ENCODE measurements at places on chromosomes 13 and 19.

DNA sequence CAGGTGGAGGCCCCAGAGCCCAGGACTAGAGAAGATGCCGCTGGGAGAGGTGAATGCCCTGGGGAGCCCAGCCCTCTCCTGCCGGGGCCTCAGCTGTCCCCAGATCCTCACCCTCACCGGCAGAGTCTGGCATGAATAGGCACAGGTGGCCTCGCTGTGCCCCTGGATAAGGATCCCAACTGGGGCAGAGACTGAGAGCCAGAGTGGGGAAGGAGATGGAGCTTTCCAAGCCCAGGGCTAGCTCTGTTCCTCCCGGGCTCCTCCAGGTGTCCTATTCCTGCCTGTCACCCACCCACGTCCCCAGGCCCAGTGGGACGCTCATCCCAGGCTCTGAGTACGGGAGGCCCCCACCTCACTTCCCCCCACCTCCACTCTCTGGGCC is 16.5 kb downstream of the PRR36 start:
- DNase-seq, result no peak

GRCh38 chr13:40341501-40341900 is 324.9 kb downstream of the FOXO1 start:
- no peak for DNase-seq

DNA sequence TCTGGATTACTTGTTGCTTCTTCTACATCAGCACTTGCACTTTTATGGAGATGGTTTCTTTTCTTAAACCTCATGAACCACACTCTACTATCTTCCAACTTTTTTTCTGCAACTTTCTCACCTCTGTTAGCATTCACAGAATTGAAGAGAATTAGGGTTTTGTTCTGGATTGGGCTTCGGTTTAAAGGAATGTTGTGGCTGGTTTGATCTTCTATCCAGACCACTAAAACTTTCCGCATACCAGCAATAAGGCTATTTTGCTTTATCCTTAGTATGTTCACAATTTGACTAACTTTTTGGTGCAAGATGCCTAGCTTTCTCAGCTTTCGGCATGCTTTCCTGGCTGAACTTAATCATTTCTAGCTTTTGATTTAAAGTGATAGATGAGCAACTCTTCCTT is 666.7 kb upstream of the MIR17HG start:
- no peak for DNase-seq

GRCh38 chr13:29707876-29708543 is 112.5 kb upstream of the SLC7A1 start:
- peak; percentile 9 for DNase-seq

DNA sequence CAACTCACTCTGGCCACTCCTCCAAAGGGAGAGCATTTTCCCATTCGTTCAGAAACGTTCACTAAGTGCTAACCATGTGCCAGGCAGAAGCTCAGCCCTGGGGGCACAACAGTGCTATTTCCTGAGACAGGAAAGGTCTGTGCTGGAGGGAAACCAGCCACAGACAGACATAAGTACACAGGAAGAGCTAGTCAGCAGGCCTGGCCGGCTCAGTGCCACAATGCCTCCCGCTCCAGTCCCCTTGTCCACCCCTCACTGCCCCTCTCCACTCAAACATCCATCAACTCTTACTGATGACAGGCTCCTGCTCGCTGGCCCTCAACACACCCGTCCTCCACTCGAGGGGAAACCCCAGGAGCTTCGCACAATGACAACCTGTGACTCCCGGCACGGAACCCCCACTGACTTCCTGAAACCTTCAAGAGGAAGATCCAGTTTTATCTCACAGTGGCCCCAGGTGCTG is 11.3 kb upstream of the PLA2G4C start:
- DNase-seq, result no peak

DNA sequence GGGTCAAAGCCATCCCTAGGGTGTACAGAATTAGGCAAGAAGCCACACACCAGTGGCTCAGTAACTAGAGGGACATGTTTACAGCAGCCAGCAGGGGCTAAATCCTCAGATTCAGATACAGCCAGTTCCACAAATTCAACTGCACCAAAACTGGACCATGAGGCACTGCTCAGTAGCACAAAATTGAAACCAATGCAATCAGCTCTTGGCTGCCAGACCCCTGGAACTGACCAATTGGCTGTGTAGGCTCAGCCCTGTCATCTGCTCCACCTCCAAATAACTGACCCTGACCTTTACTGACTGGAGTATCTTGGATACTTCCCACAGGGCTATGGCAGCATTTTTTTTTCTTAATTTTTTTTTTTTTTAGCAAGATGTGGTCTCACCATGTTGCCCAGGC is 226.5 kb downstream of the FOXO1 start:
- no peak for DNase-seq

DNA sequence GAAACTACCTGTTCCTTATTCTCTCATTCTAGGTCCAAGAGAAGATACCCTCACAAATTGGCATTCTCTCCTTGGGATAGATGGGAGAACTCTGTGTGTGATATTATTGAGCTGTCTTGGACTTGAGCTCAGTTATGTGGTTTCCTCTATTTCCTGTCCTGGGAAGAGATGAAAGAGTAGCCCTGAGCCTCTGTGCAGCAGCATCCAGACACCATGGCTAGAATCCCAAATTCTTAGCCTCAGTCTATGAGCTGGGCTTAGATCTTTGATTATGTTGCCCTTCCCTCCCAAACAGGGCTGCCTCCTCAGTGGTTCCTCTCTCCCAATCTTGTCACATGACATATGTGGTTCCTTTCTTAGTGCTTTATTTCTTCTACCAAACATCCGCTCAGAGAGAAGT is 290.7 kb downstream of the SPRY2 start:
- no peak for DNase-seq

DNA sequence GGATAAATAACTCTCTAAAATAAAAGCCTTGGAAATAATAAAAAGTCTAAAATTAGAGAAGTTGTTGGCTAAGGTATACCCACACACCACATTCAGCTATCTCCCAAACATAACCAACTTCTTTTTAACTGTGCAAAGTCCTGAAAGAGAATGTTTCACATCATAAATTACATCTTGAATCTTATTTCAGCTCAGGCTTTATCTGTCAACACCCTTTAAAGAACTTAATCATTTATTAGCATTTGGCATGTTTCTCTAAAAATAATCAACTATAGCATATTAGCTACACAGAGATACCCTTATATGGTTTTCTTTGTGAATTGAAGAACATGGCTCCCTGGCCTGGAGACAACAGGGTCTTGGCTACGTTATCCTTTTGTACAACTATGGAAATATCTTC is 6.9 kb downstream of the EDNRB start:
- DNase-seq, result no peak

DNA sequence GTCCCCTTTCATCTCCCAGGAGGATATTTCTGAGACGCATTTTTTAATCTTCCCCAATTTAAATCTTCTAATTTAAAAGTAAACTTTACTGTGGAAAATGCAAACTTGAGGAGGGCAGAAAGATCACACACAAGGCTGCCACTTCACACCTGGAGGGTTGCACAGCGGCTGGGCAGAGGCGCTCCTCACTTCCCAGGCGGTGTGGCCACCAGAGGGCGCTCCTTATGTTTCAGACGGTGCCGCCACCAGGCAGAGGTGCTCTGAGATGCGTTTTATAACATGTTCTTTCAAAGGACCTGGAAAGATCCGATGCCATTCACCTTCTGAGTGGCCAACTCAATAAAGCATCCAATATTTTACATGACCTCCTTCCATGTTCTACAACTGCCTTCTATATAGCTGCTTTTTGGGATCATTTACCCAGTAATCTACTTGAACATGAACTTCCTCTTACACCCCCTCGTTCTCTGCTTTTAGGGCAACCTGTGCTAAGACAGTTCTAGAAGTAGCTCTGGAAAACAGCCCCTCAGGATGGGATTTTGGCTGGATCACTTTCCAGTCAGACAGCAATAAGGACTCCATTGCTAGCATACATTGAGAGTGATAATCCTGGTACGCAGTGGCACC is 14.8 kb upstream of the MTUS2 start:
- DNase-seq, result no peak

Measured in activated T-helper 1 cell treated with Interleukin-2 at 50 U/mL for 16 hours (primary cell).